ENCODE measurements at places on chromosomes 4 and X.

- peak; percentile 84 for DNase-seq
These were observed 2.9 kb downstream of the ATP6AP1 start for GRCh38 chrX:154431341-154431740.

DNA sequence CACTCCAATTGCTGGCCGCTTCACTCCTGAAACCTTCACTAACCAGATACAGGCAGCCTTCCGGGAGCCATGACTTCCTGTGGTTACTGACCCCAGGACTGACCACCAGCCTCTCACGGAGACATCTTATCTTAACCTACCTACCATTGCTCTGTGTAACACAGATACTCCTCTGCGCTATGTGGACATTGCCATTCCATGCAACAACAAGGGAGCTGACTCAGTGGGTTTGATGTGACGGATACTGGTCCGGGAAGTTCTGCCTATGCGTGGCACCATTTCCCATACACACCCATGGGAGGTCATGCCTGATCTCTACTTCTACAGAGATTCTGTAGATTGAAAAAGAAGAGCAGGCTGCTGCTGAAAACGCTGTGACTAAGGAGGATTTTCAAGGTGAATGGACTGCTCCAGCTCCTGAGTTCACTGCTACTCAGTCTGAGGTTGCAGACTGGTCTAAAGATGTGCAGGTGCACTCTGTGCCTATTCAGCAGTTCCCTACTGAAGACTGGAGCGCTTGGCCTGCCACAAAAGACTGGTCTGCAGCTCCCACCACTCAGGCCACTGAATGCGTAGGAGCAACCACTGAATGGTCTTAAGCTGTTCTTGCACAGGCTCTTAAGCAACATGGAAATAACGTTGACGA lies 35.8 kb upstream of the PRDM8 start:
- DNase-seq: no peak

DNA sequence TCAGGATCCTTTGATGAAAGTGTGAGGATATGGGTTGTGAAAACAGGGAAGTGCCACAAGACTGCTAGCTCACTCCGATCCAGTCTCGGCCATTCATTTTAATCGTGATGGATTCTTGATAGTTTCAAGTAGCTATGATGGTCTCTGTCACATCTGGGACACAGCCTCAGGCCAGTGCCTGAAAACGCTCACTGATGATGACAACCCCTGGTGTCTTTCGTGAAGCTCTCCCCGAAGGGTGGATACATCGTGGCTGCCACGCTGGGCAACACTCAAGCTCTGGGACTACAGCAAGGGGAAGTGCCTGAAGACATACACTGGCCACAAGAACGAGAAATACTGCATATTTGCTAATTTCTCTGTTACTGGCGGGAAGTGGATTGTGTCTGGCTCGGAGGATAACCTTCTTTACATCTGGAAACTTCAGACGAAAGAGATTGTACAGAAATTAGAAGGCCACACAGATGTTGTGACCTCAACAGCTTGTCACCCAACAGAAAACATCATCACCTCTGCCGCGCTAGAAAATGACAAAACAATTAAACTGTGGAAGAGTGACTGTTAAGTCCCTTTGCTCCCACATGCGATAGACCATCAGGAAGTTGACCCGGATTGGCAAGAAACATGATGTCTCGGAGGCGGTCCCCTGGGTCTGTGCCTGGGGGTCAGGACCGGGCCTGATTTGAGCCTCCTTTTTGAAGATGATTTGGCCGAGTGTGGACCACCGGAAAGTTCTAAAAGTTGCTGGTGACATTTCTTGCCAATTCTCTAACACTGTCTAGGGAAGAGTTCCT lies 22.2 kb downstream of the LIAS start:
- peak; percentile 64 for DNase-seq

GRCh38 chr4:8592366-8593263 lies at the start of gene CPZ:
CPZ (plus strand) TSS chr4:8592765; CDS start chr4:8592834, 69 bp downstream.
- DNase-seq: no peak

DNA sequence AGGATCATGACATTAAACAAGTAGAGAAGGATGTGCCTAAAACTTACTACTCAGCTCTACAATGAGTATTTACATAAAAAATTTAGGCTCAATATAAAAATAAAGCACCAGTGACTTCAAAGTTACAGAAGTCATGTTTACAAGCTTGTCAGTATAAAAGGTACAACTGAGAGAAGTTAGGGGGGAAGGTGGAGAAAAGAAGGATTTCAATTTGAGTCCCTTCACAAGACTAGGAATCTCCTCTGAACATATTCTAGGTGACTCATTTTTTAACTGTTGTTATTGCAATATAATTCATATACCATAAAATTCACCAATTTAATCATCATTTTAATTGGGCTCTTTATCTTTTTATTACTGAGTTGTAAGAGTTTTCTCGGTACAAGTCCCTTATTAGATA lies 26.9 kb downstream of the FRYL start:
- no peak for DNase-seq

DNA sequence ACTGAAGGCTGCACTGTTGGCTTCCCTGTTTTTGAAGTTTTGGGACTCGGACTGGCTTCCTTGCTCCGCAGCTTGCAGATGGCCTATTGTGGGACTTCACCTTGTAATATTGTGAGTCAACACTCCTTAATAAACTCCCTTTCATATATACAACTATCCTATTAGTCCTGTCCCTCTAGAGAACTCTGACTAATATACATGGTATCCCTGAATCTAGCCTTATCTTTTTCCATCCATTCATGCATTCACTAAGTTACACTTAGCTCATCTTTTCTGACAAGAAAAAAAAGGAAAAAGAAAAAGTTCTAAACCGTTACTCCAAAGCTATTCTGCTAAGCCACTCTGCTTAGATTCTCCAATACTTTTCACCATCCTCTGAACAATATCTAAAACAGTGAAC lies 1260.2 kb upstream of the PCDH7 start:
- no peak for DNase-seq

GRCh38 chrX:100615005-100615404 lies 21.6 kb downstream of the TSPAN6 start:
- DNase-seq: peak; percentile 15

DNA sequence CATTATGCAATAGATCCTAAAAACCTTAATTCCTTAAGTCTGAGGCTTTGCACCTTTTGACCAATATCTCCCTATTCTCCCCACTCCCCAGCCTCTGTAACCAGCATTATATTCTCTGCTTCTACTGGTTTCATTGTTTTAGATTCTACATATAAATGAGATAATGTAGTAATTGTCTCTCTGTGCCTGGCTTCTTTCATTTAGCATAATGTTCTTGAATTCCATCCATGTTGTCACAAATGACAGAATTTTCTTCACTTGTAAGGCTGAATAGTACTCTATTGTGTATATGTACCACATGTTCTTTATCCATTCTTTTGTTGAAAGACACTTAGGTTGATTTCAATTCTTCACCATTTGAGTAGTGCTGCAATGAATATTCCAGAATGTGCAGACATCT lies 66.0 kb downstream of the MAGEC1 start:
- no peak for DNase-seq

DNA sequence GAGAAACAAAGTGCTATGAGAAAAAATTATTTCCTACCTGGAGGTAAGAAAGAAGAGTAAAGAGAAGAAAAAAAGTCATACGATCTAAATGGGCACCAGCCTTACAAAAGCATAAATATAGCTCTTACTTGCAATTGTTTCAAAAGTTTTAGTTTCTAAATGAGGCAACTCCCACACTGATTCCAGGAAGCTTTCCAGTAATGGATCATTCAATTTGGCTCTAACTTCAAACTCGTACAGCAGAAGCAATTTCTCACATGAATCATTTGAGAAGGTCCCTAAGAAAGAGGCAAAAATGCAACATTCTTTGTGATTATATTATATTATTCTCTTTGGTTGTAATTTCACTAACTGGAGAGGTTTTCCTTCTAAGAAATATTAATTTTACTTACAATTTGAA lies 109.9 kb downstream of the DLG3 start:
- no peak for DNase-seq

DNA sequence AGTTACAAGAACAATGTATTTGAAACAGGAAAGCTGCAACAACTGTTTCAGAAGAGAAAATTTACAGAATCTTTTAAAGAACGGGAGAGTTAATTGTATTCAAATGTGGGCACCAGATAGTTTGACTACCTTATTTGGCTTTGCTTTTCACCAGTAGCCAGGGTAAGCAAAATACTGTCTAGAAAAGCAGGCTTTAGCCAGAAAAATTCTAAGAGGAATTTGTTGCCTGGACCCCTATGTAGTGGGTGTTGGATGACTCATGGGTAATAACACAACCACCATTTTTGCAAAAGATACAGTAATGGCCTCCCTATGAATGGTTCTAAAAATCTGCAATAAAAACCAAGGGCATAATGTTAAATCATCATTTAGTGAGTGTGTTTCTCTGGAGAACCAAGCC lies 233.4 kb upstream of the ANXA3 start:
- no peak for DNase-seq

DNA sequence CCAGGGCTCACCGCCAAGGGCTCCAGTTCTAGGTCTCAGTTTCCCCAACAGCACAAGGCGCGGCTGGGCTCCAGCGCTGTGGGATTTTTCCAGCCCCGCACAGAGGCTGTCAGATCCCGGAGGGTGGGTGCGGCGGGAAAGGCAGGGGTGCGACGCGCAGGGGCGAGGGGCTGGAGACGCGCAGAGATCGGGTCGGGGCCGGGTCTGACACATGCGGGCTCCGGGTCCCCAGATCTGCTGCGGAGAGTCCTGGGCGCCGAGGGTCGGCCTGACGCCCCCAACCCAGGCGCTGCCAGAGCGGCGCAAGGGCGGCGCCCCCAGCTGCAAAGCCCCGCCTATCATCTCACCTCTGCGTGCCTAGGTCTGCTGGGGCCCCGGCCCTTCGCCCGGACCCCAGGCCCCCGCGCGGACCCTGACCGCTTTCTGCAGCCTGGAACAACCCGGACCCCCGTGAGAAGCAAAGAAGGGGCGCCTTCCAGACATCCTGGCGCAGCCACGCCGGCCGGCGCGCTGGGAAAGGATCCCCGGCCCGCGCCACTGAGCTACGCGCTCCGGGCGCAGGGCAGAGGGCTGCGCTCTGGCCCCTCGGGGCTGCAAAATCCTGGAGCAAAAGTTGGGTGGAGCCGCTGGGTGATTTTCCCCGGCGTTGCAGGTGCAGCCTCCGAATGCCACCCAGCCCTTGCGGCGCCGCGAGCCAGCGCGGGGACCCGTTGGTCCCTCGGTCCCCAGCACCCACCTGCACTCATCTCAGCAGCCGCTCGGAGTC lies 486 bp downstream of the ABLIM2 start:
- no peak for DNase-seq

GRCh38 chrX:69457756-69458155 lies 46.4 kb upstream of the NALF2 start:
- DNase-seq: no peak

DNA sequence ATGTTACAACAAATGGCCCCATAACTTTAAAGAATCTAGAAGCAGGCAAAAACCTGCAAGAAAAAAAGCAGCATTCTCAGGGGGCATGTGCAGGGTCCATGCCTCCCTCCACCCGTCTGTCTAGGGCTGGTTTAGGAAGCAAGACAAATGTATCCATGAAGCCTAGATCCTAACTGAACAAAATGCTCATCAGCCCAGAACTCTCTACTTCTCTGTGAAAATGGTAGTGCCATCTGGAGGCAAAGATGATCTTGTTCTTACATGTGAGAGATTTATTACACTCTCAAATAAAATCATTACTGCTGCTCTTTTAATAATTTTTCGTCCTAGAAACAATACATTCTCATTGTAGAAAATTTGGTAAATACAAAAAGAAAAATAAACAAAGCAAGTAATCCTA lies 26.7 kb downstream of the NR3C2 start:
- DNase-seq: no peak

GRCh38 chrX:8955511-8955910 lies 78.4 kb downstream of the FAM9B start:
- no peak for DNase-seq

DNA sequence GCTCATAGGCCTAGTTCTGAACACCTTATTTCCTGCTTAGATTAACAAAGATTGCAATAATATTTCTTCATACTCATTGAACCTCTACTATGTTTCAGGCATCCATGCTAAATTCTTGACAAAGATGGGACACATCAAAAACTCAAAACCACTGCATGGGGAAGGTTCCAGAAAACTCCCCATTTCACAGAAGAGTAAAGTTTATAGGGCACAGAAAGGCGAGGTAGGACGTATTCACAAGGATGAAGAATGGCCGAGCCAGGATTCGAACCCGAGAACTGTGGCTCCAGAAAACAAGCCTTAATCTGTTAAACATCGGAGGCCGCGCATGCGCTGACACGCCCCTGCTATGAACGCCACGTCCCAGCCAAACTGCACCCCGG lies 688 bp downstream of the UXT start:
- DNase-seq: no peak

DNA sequence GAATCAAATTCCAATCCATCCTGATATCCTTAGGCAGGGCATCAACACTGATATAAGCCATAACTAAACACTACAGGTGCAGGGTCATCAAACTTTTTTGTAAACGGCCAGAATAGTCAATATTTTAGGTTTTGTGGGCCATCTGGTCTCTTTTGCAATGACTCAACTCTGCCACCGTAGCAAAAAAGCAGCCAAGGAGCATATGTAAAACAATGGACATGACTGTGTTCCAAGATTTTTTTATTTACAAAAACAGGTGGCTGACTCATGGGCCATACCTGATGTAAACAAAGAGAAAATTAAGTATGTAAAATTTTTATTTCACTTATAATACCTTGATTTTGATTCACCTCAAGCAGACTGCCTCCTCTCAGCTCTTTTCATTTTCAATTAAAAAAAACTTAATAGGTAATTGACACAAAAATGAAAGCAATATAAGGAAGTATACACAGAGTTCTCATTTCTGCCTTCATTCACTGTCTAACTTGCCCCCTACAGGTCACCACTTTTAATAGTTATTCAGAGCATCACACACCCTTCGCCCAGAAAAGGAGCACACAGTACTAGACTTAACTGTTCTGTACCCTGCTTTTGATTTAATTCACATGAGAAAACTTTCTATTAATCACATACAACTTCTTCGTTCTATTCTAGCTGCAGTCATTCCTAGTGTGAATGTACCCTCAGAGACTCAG lies 35.3 kb upstream of the GPM6B start:
- DNase-seq: peak; percentile 4

- no peak for DNase-seq
These were observed 206.0 kb downstream of the HHIP start for GRCh38 chr4:144851948-144852347.

- DNase-seq: no peak
These were observed 105.8 kb upstream of the WDR44 start for GRCh38 chrX:118239913-118240698.

- peak; percentile 64 for DNase-seq
These were observed at the start of gene NAP1L5 for GRCh38 chr4:88697588-88698329. NAP1L5 (minus strand) TSS chr4:88697829; CDS start chr4:88697754, 75 bp downstream.

Data from inflammatory macrophage treated with lipopolysaccharide for 4 hours (primary cell).